ENCODE measurements at places on chromosomes 13 and 19.

GRCh38 chr19:16542910-16543472, 754 bp upstream of the CHERP start:
- no peak for DNase-seq

DNA sequence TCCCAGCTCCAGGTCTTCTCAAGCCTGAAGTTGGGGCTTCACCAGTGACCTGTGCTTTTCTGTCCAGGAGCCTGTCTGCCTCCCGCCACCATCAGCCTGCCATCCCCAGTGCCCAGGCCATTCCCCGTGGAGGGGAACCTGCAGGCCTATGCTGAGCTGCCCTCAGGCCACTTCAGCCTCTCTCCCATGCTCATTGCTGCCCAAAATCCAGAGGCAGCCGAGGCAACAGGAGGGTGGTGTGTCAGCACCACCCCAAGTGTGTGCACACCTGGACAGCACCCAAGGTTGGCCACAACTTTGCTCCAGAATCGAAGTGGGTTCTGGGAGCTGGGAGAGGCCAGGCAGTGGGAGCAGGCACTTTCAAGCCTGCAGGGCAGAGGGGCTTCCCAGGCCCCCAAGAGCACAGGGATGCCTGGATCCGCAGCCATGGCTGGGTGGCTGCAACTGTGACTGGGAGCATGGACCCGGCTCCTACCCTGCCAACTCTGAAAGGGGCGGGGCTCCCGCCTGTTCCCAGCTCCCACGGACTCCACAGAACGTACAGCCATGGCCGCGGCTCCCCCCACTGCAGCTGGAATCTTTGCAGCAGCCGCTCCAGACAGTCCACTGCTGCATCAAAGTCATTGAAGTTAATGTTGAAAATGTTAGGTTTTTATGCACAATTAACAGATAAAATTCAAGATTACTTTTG, 1747.0 kb downstream of the OLFM4 start:
- no peak for DNase-seq

GRCh38 chr19:48635966-48636858, 967 bp downstream of the DBP start:
- no peak for DNase-seq

DNA sequence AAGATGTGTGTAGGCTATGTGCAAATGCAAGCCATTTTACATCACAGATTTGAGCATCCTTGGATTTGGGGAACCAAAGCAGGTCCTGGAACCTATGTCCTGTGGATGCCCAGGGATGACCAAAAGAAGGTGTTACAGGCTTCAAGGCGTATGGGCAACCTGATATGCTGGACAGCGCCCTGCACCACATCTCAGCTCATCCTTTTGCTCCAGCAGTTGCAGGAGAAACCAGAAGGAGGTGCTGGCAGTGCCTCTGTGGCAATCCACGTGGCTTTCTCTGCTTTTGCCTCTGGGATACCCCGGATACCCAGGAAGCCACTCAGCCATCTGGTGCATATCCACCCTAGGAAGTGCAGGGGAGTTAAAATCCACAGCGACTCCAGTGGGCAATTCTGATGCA, 110.3 kb upstream of the VSTM2B start:
- DNase-seq = no peak

GRCh38 chr13:75761369-75761768, 125.2 kb downstream of the LMO7 start:
- no peak for DNase-seq

GRCh38 chr13:53092931-53093330, 64.3 kb downstream of the OLFM4 start:
- DNase-seq = no peak

GRCh38 chr13:99903140-99903539, 68.4 kb downstream of the ZIC5 start:
- DNase-seq = no peak

GRCh38 chr19:30369833-30370232, 2.4 kb upstream of the ZNF536 start:
- DNase-seq = no peak

DNA sequence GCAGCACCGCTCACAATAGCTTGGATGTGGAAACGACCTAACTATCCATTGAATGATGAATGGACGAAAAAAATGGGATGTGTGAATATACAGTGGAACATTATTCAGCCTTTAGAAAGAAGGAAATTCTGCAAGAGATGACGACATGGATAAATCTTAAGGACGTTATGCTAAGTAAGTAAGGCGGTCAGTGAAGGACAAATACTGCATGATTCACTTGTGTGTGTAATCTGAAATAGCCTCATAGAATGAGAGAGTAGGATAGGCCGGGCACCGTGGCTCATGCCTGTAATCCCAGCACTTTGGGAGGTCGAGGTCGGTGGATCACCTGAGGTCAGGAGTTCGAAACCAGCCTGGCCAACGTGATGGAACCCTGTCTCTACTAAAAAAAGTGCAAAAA, 25.4 kb upstream of the ZNF766 start:
- DNase-seq = no peak

- DNase-seq = no peak
Measured at GRCh38 chr13:58617880-58618665, 986.5 kb downstream of the PCDH17 start.

Measured in SK-N-SH (cell line).